T-helper 2 cell treated with Interferon-gamma antibody and Interleukin-4, amounts not matched to agents 100 ng/mL and 5 ng/mL, for 36 hours (primary cell): ENCODE measurements at places on chromosomes 5 and 9. TPM values are rescaled to one million over a fixed set of nuclear protein-coding genes. Genes with fewer than 3 reads are reported as not detected.

The BARHL1 gene
- not detected in 2 replicates for total RNA-seq

The CTSL gene
- 5.9 and 6.2 TPM in 2 replicates for total RNA-seq

The GMCL2 gene
- not detected in 2 replicates for total RNA-seq

The SLC24A2 gene
- not detected in 2 replicates for total RNA-seq

The IRX2 gene
- not detected in 2 replicates for total RNA-seq

The NHP2 gene
- 161 and 163 TPM in 2 replicates for total RNA-seq

The F2RL1 gene
- 0.07 and 0.25 TPM in 2 replicates for total RNA-seq

The GPR150 gene
- total RNA-seq, result 0.30 and 0.48 TPM in 2 replicates

The NTNG2 gene
- 4.5 and 5.2 TPM in 2 replicates for total RNA-seq

The PALM2AKAP2 gene
- total RNA-seq, result not detected in 2 replicates

The TAF11L12 gene
- not detected in 2 replicates for total RNA-seq

The CAMK4 gene
- total RNA-seq, result 106 and 112 TPM in 2 replicates

The INSL4 gene
- not detected in 2 replicates for total RNA-seq

The IFNA5 gene
- total RNA-seq, result not detected in 2 replicates

The PCDHGB6 gene
- 0.25 and 0.41 TPM in 2 replicates for total RNA-seq

The CDO1 gene
- 0.09 and 0.23 TPM in 2 replicates for total RNA-seq

The C5orf58 gene
- not detected in 2 replicates for total RNA-seq

The XPA gene
- total RNA-seq, result 13.2 and 15.8 TPM in 2 replicates

The SIT1 gene
- 198 and 205 TPM in 2 replicates for total RNA-seq

The PDE8B gene
- 0.20 and 0.43 TPM in 2 replicates for total RNA-seq

The ADAMTS13 gene
- 2.3 TPM in 2 replicates for total RNA-seq

The TRMO gene
- 26.3 and 27.6 TPM in 2 replicates for total RNA-seq

The GDNF gene
- total RNA-seq, result not detected in 2 replicates

The OR2V2 gene
- not detected in 2 replicates for total RNA-seq

The PNPLA7 gene
- total RNA-seq, result 3.0 and 3.3 TPM in 2 replicates

The GABRG2 gene
- total RNA-seq, result 0.75 TPM in 1 of 2 replicates, not detected in the other

The DNM1 gene
- total RNA-seq, result 0.32 and 0.41 TPM in 2 replicates

The TAF11L3 gene
- total RNA-seq, result not detected in 2 replicates

The SOWAHA gene
- total RNA-seq, result 0.07 and 0.09 TPM in 2 replicates

The FABP6 gene
- not detected in 2 replicates for total RNA-seq

The PCDHA12 gene
- not detected in 2 replicates for total RNA-seq

The PDZD2 gene
- total RNA-seq, result not detected in 2 replicates

The ADAMTS12 gene
- total RNA-seq, result not detected in 2 replicates

The PCDHA1 gene
- not detected in 2 replicates for total RNA-seq

The TMEFF1 gene
- 0.16 and 0.27 TPM in 2 replicates for total RNA-seq

The ZNF608 gene
- not detected in 2 replicates for total RNA-seq

The CBY3 gene
- total RNA-seq, result 0.32 and 0.57 TPM in 2 replicates

The SLC1A1 gene
- 0.07 TPM in 1 of 2 replicates, not detected in the other for total RNA-seq

The ADAMTSL1 gene
- total RNA-seq, result not detected in 2 replicates

The NFIB gene
- not detected in 2 replicates for total RNA-seq

The CDH9 gene
- total RNA-seq, result not detected in 2 replicates

The VLDLR gene
- 4.0 and 4.5 TPM in 2 replicates for total RNA-seq

The GALNT12 gene
- 3.7 and 4.0 TPM in 2 replicates for total RNA-seq

The BHMT2 gene
- not detected in 2 replicates for total RNA-seq

The LCN2 gene
- not detected in 2 replicates for total RNA-seq

The CCDC69 gene
- total RNA-seq, result 63.5 and 64.9 TPM in 2 replicates

The CARTPT gene
- total RNA-seq, result not detected in 2 replicates

The RNF183 gene
- 0.45 TPM in 1 of 2 replicates, not detected in the other for total RNA-seq

The GABRB2 gene
- not detected in 2 replicates for total RNA-seq

The CEL gene
- total RNA-seq, result 2.5 TPM in 2 replicates

The MEF2C gene
- 0.02 and 0.25 TPM in 2 replicates for total RNA-seq

The CD274 gene
- total RNA-seq, result 11.1 and 12.7 TPM in 2 replicates

The TJP2 gene
- total RNA-seq, result 31.9 and 32.2 TPM in 2 replicates

The SYK gene
- 0.18 and 0.45 TPM in 2 replicates for total RNA-seq
